ENCODE measurements at places on chromosomes 13 and 19.

DNA sequence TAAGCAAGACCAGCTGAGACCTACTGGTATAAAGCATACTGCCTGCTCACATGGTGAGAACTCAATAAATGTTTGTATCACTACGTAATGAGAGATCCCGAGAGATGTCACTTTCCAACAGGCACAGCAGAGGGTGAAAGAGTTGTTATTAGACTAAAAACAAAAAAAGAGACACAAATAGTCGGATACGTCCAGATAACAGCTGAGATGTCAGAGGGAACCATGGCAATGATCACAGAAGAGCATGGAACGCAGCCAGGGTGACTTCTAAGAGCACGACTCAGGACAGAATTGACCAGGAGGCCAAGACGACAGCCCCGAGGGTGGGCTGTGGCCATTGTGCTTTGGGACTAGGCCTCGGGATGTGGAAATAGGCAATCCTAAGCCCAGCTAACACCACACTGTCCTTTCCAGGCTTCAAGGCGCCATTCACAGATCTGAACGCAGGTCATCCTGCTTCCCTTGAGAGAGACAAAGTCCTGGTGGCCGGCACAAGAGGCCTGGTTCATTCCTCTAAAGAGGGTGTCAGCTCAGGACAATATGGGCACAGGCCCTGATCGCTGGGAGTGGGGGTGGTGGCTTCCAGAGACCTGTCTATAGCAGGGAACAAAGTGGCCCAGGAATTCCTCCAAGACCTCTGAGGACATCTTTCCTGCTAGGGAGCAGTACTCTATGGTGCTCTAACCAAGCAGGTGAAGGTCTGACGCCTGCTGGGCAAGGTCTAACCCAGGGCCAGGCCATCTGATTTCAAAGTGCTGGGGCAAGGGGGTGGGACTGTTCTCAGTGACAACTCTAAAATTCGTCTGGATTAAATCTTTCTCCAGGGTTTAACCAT is 3.2 kb downstream of the SH3GL1 start:
- no peak for DNase-seq

DNA sequence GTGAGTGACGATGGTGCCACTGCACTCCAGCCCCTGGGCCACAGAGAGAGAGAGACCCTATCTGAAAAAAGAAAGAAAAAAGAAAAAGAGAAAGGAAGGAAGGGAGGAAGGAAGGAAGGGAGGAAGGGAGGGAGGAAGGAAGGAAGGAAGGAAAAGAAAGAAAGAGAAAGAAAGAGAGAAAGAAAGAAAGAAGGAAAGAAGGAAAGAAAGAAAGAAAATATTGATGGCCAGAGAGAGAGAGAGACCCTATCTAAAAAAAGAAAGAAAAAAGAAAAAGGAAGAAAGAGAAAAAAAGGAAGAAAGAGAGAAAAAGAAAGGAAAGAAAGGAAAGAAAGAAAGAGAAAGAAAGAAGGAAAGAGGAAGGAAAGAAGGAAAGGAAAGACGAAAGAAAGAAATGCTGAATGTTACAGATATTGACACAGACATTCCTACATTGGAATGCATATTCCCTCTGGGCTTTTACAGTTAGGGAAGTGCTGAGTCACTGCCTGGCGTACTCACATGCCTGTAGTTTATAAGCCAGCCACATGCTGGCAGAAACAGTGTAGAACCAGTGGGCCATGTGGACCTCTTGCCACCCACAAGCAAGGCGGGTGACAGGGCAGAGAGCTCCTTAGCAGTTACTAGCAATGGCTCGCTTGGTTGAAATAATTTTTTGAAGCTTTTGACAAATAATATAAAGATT is 34.6 kb upstream of the SLC46A3 start:
- peak; percentile 91 for DNase-seq

DNA sequence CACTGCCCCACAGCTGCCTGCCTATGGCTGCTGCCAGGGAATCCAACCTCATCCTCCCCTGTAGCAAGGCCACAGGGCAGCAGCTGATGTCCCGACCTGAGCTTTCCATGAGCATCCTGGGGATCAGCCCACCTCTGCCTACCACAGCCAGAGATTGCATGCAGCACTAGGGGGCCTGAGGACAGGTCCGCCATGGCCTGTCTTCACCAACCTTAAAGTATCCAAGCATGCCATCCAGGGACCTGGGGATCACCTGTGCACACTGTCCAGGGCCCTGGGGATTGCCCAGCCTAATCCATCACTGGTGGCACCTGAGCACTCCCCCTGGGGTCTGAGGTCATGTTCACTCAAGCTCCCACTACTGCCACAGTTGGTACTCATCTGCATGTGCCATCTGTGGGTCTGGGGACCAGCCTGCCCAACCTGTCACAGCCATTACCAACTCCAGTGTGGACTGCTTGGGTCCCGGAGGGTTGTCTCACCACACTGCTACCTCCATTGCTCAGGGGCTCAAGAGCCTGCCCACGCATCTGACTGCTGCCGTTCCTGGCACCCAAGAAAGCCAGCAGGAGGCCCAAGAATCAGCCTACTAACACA is 53.0 kb downstream of the KCTD15 start:
- DNase-seq, result no peak

GRCh38 chr13:33817513-33817900 is 442 bp upstream of the RFC3 start:
- peak; percentile 2 for DNase-seq

- peak; percentile 71 for DNase-seq
Measured at GRCh38 chr19:2542341-2543069, 66.6 kb downstream of the GADD45B start.

GRCh38 chr13:35770756-35771297 is 294.3 kb upstream of the MAB21L1 start:
- no peak for DNase-seq
